Stimulated activated CD8-positive, alpha-beta memory T cell treated with anti-CD3 and anti-CD28 coated beads, Interleukin-4, amount 100 ng/mL, for 1 hour (primary cell): ENCODE measurements at places on chromosomes 2 and 18.

- DNase-seq, result no peak
Observed at GRCh38 chr2:232291343-232291742, 87.2 kb upstream of the ALPP start.

DNA sequence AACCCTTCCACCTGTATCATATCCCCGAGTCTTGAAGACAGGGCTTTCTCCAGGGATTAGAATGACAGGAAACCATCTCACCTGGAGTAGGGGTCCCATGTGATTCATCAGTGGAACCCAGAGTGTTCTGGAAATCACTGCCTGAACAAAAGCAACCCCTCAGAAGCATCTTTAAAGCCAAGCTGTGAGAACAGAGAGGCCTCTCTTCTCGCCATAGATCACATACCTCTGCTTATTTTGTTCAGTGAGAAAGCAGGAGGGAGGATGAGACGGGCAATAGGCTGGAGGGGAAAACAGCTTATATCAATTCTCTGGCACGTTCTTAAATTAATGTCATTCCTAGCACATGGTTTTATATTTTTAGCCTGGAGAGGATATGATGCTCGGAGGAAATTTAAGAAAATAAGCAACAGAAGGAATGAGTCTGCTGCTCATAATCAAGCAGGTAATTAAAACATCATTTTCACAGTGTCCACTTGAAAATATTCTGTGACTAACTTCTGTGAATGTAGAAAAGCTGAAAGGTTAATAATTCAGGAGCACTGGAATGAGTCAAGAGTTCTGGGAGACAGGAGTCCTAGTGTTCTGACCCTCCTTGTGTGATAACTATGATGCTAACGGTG is 213.6 kb upstream of the SP5 start:
- DNase-seq, result no peak

GRCh38 chr18:79706006-79706405 is 26.4 kb downstream of the CTDP1 start:
- DNase-seq, result no peak

DNA sequence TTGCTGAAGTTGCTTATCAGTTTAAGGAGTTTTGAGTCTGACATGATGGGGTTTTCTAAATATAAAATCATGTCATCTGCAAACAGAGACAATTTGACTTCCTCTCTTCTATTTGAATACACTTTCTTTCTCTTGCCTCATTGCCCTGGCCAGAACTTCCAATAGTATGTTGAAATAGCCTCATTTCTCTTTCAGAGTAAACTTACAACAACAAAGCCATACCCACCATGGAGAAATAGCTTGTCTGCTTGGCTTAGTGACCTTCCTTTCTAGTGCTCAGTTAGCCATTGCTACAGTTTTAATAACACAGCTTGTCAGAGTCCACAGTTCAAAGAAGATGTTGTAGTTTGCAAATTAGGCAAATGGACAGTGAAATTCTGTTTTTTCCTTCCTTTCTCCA is 228.0 kb downstream of the ETAA1 start:
- no peak for DNase-seq

DNA sequence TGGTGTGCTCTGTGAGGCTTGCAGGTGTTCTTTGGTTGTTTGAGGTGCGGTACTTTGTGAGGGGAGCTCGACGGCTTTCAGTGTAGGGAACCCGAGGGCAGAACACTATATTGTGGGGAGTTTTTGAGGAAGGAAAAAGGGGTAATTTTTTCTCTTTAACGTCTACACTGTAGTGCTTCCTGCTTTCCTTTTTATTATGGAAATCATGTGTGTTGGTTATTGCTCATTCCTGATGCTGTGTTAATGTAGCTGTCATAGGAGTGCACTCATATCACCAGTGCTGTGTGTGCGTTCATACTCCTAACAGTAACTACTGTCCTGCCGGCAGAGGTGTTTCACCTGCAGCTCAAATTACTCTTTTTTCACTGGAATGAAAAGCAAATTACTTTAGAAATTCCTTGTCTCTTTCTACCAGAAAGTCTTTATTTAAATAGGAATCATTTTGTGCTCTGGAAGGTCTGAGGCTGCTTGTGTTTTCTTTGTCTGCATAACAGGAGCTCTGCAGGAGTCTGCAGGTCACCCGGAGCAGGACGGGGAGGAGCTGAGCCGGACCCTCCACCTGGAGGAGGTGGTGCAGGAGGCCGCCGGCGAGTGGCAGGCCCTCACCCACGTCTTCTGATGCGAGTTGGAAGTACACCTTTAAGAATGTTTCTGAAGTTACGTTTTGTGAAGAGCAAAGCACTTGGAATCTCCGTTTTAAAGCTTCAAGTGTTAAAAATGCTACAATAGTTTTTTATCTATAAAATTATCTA is 145.5 kb downstream of the ZNF236 start:
- DNase-seq, result no peak

- DNase-seq, result no peak
Observed at GRCh38 chr2:181674461-181674860, 5.9 kb downstream of the NEUROD1 start.

DNA sequence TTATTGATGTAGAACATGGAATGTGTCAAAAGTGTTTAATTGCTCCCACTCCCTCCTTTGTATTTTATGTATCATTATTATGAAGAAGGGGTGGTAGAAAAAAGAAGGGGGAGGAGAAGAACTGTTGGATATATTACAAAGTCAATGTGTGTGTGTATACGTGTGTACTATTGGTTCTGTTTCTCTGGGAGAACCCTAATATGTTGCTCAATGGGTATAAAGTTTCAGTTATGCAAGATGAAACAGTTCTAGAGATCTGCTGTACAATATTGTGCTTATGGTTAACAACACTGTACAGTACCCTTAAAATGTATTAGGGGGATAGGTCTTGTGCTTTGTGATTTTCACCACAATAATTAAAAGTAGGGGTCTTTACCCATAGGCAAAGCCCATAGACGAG is 58.1 kb upstream of the ZC3H15 start:
- no peak for DNase-seq
